ENCODE measurements at places on chromosomes 5 and 9.

DNA sequence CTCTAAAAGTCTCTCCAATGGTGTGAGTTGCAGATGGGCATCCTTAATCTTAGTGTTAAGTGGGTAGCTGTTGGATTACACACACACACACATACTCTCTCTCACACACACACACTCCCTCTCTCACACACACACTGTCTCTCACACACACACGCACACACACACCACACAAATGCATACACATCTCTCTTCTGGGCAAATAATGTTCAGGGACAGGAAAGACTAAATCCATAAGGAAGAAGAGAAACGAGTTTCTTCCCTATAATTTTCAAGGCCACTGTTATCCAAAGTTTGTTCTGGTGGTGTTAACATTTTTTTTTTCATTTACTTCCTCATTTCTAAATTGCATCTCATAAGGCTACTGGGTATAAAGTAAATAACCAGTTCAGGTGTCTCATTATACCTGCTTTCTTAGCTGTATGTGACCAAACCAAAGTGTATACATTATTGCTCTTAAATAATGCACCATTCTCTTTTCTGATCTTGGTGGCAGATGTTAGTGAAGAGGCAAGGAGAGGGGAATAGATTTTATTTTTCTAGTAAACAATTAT lies 22.5 kb upstream of the CCNH start:
- no peak for DNase-seq

DNA sequence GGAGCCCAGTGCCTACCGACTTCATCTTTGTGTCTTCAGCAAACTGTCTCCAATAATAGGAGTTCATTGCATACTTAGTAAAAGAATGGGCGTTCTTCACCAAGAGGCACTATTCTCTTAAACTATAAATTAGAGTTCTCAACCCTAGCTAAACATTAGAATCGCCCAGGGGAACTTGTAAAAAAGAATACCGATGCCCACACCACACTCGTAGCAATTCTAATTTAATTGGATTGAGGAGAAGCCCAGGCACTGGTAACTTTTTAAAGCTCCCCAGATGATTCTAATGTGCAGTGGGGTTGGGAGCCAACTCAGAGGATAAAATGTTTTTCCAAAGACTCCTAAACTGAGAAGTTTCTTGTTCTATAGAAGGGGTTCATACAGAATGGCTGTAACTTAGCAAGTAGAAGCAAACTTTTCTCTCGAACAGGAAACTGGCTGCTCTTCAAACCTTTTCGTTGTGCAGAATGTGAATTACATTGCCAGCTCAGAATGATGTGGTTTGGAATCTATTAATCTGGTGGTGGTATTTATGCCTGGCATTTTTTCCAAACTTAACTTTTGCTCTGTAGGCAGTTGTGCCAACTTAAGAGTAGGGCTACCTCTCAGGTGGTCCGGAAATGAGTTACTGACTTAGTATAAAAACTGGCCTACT lies 26.4 kb upstream of the NFIB start:
- DNase-seq: no peak

GRCh38 chr9:20405616-20406015 lies 216.7 kb downstream of the MLLT3 start:
- DNase-seq: no peak

- DNase-seq: peak; percentile 10
Measured at GRCh38 chr9:117643288-117643654, 60.9 kb upstream of the TLR4 start.

DNA sequence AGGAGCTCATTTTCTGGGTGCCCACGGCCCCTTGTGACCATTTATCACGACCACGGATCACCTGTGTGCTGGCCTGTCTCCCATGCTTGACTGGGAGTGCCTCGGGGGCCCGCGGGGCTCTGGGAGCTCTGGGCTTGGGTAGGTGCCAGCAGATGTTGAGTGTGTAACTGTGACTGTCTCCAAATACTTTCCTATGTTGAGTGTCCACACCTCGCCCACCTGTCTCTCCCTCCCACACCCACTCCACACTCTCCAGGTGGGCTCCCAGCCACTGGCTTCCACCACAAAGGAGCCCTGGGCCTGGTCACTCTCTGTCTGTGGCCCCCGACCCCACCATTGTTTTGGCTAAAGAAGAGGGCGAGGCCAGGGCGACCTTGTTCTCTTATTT lies 196.4 kb downstream of the CDK5RAP2 start:
- no peak for DNase-seq
